Stimulated activated CD8-positive, alpha-beta memory T cell treated with anti-CD3 and anti-CD28 coated beads, Interleukin-4, amount 100 ng/mL, for 4 hours (primary cell): ENCODE measurements at places on chromosomes 5 and 9.

GRCh38 chr5:1659100-1659981 is 135.6 kb upstream of the LPCAT1 start:
- DNase-seq, result no peak

DNA sequence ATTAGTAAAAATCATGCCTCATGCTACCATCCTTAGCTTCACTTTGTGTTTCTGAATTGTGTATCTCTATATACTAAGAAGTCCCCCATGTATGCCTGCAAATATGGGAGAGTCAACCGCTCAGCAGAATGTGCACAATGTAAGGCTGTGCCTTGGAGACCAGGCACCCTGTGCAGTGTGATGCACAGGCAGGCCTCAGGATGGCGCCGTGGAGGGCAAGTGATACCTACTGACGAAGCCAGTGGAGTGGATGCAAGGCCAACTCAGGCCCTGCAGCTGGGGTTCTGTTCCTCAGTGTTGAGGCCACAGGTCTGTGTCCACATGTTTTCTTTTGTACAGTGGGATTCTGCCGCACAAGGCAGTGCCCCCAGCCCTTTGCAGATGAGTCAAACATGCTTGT is 28.4 kb downstream of the SYK start:
- no peak for DNase-seq

- DNase-seq, result no peak
Measured at GRCh38 chr9:13857521-13857920, 456.4 kb downstream of the NFIB start.

GRCh38 chr5:127409246-127409917 is 108.1 kb upstream of the PRRC1 start:
- DNase-seq, result no peak

DNA sequence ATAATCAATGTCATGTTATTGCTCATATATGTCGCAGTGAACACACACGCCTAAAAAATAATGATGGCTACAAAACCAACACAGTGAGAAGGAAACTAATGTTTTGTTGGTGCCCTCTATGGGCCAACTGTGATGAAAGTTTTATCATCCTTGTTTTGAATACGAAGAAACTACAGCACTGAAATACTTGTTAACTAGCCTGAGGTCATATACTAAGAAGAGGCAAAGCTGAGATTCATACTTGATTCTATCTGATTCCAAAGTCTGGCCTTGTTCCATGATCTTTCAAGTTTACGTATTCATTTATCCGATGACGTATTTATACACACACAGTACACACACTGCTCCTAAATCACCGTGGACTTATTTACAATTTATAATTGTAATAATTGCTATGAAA is 16.1 kb upstream of the DRD1 start:
- DNase-seq, result no peak

- no peak for DNase-seq
Measured at GRCh38 chr5:147479949-147480348, 29.9 kb downstream of the DPYSL3 start.

- DNase-seq, result no peak
Measured at GRCh38 chr5:79005151-79005550, 20.0 kb upstream of the ARSB start.

- DNase-seq, result no peak
Measured at GRCh38 chr9:127058011-127058644, 64.3 kb downstream of the ANGPTL2 start.

- no peak for DNase-seq
Measured at GRCh38 chr5:80036615-80037014, 1.5 kb downstream of the THBS4 start.

GRCh38 chr9:1236061-1236460 is 185.9 kb downstream of the DMRT2 start:
- no peak for DNase-seq

DNA sequence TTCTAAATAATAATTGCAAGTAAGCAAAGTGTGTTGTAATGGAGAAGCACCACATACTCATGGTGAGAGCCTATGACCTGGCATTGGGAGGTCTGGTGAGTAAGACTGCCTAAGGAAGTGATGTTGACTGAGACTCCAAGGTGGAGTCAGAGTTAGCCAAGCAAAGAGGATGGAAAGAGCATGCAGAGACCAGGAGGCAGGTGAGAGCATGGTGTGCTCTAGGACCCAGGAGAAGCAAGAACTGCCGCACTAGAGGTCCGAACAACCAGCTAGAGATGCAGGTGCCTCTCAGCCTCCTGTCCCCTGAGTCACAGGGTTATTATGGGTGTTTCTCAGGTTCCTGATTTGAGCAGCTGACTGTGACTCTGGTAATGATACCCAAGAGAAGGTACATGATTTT is 27.3 kb downstream of the ANP32B start:
- no peak for DNase-seq

DNA sequence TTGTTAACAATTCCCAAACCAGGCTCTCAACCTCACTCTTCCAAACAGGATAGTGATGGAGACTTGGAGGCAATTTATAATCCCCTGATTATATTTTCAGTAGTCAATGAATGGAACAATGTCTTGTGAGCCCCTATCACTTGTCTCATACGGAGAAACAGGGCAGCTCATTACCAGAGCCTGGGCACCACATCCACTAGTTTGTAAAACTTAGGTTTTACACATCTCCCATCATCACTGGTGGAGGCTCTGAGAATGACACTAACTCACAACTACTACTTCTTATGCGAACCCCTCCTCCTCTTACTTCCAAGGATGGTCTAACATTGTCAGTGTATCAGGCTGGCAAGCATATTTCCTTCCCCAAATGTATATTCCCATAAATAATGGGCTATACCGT is 253.7 kb downstream of the EPB41L4A start:
- DNase-seq, result no peak

DNA sequence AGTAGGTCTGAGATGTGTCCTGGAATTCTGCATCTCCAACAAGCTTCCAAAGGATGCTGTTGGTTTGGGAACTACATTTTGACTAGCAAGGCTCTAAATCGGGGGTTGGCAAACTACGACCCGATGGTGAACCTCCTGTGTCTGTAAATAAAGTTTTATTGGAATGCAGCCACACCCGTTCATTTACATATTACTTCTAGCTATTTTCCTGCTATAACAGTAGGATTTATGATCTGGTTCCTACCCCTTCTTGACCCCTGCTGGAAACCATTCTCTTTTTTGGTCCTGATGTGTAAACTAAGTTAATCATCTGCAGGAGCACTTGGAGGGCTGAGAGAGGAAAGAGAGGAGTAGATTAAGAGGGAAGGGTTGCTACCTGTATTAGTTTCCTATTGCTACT is 454.5 kb downstream of the RASEF start:
- no peak for DNase-seq

GRCh38 chr5:143201589-143201988 is 201.9 kb downstream of the NR3C1 start:
- DNase-seq, result no peak

- no peak for DNase-seq
Measured at GRCh38 chr9:18190671-18191374, 283.1 kb upstream of the ADAMTSL1 start.

GRCh38 chr5:72895758-72896157 is 60.1 kb upstream of the FCHO2 start:
- no peak for DNase-seq

DNA sequence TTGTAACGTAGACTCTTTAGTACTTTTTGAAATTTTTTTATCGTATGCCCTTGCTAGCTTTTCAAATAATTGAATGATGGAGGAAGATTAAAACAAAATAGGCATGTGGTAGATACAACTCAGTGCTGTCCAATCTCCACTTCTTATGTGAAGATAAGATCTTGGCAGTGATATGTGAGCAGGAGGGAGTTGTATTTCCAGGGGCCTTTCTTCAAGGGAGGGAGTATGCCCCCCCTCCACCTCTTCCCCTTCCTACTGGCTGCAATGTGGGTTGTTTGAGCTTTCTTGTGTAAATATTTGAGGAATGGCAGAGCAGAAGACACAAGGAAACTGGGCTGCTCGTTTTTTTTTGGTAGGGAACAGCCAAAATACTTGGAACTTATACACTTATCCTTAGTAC is 374.9 kb downstream of the PSAT1 start:
- DNase-seq, result no peak

GRCh38 chr9:24090566-24090965 is 264.5 kb upstream of the ELAVL2 start:
- DNase-seq, result no peak

DNA sequence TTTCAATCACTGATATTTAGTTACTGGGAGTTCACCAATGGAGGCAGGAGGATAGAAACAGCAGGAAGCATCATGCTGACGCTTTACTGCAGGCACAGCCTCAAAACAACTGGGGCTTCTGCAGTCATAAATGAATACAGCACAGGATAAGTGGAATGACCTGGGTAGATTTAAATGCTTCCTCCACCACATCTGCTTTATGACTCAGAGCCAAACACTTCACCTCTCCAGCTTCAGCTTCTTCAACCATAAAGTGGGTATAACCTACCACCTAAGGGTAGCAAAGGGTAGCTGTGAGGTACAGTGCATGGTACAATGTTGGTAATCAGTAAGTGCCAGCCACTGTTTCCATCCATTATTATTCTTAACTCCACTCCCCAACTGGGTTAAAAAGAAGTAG is 28.4 kb downstream of the RASEF start:
- DNase-seq, result no peak

DNA sequence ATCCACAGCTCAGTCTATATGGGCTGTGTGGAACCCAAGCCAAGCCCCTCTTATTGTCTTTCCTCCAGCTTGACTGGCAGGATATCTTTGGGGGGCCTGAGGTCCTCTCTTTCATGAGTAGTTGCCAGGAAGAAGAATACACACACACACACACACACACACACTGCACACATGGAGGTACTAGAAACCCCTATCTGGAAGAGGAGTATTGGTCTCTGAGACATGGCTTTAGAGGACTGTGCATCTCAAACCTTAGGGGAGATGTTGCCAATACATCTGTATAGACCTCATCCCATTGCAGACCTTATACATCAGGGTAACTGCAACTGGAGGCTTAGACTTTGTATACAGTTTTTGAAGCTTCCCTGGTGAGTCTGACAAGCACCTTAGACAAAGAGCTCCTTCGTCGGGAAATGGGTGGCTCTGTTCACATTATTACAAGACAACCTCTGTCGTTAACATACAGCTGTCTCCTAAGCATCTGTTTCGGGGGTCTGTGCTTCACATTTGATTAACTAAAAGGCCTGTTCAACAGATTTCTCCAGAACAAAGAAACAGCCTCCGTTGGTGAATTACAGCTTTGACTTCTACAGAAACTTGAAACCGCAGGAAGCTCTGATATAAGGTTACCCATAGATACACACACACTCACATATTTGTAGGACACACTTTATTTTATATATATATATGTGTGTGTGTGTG is 5.5 kb upstream of the ENTREP1 start:
- no peak for DNase-seq

GRCh38 chr9:138013836-138014562 is 136.4 kb downstream of the CACNA1B start:
- DNase-seq, result no peak

GRCh38 chr5:147519380-147519779 is 9.5 kb upstream of the DPYSL3 start:
- no peak for DNase-seq

GRCh38 chr9:36102742-36103495 is 33.6 kb upstream of the GLIPR2 start:
- DNase-seq, result peak; percentile 85

GRCh38 chr9:20352591-20352990 is 269.7 kb downstream of the MLLT3 start:
- DNase-seq, result no peak

DNA sequence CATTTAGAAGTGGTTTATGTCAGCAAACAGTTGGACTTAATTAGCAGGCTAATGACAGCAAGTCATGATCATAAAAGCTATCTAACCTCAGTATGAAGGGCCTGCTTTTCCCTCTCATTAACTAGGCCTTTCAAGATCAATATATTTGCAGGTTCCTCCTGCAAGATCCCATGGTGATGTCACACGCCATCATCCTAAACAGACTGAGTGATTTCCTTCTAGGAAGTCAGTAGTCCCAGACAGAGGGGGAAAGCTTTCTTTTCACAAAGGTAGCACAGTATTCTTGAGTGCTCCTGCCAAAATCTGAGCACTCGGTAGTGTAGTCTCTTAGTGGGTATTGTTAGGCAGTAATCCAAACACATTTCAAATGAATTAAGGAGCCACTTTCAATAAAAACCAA is 52.5 kb downstream of the UIMC1 start:
- DNase-seq, result no peak

- DNase-seq, result no peak
Measured at GRCh38 chr5:169421677-169422076, 120.7 kb upstream of the SLIT3 start.

GRCh38 chr9:92635760-92636159 is 34.2 kb downstream of the IPPK start:
- no peak for DNase-seq

GRCh38 chr5:169650701-169651331 is 13.7 kb downstream of the DOCK2 start:
- DNase-seq, result no peak

- DNase-seq, result no peak
Measured at GRCh38 chr5:38613992-38614836, 57.8 kb upstream of the LIFR start.

DNA sequence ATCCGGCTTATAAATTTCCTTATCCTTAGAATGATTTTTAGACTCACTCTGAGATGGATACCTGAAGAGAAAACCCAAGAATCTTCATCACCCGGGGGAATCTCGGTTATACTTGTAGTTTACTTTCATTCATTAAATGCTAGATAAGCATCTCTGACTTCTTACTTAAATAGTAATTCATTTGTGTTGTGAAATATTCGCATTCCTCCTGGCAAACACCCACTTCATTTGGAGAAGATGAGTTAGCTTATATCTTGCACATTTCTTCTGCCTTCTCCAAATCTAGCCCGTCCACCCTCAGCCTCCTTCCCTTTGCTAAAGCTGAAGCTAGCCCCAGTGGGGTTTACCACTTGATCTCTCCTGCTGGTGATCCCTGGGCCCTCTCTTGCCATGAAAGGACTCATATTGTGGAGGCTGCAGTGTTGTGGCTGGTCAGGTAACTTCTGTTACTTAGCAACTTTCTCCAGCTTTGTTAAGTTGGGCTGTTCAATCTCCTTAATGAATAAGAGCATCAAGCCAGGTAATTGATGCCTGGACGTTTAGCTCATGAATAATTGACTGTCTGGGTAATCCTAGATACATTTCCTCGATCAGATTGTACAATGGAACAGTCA is 11.3 kb upstream of the POU4F3 start:
- DNase-seq, result no peak

GRCh38 chr9:98150164-98150563 is 31.1 kb upstream of the TRIM14 start:
- no peak for DNase-seq

- DNase-seq, result no peak
Measured at GRCh38 chr5:141940695-141941271, 17.1 kb downstream of the DELE1 start.

GRCh38 chr9:129626625-129627284 is 792 bp downstream of the NTMT1 start:
- DNase-seq, result no peak

GRCh38 chr9:121661328-121661727 is 9.9 kb downstream of the DAB2IP start:
- no peak for DNase-seq
